ENCODE measurements at places on chromosomes 2 and 18. TPM values are rescaled to one million over a fixed set of nuclear protein-coding genes. Genes with fewer than 3 reads are reported as not detected.

SIGLEC15 gene
- total RNA-seq: 0.05 TPM

DLX1 gene
- total RNA-seq: 3.6 TPM

PDE1A gene
- not detected for total RNA-seq

CFAP65 gene
- total RNA-seq: 0.16 TPM

EIF4E2 gene
- total RNA-seq: 52.7 TPM

LYPD6B gene
- total RNA-seq: not detected

RNF125 gene
- total RNA-seq: 41.4 TPM

GAREM1 gene
- total RNA-seq: 6.9 TPM

PRSS56 gene
- not detected for total RNA-seq

All from SK-MEL-5 (cell line).